Brain (organoid and tissue), 16 donors: ENCODE measurements at places on chromosomes 7 and 10. TPM values are rescaled to one million over a fixed set of nuclear protein-coding genes. Genes with fewer than 3 reads are reported as not detected.
A peak's percentile ranks its signal among the peaks of the same experiment; 100 is the strongest.

- DNase-seq = no peak
Observed at GRCh38 chr7:135993950-135994349, 16.8 kb upstream of the MTPN start.

- no peak for DNase-seq
Observed at GRCh38 chr7:116675812-116676355, 3.9 kb downstream of the MET start.

GRCh38 chr10:110797416-110797815 is 74.3 kb upstream of the PDCD4 start:
- no peak for DNase-seq

GRCh38 chr10:131177431-131178327 is 133.8 kb downstream of the TCERG1L start:
- no peak for DNase-seq

DNA sequence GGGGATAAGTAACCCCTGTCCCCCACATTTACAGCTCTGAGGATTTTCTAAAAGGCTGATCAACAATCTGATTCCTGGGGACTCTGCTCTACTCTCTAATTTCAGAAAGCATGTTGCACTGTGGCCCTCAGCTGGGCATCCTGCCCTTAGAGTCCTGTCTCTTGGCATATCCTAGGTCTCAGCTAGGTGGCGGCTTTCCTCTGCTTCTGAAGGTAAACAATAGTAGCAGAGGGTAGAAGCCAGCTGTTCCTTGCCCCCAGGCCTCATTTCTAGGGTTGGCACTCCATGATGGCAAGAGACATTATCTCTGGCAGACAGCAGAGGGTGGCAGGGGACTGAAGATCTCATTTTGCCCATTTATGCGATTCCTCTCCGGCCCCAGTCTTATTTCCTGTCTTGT is 77.0 kb downstream of the ADCYAP1R1 start:
- DNase-seq = no peak

DNA sequence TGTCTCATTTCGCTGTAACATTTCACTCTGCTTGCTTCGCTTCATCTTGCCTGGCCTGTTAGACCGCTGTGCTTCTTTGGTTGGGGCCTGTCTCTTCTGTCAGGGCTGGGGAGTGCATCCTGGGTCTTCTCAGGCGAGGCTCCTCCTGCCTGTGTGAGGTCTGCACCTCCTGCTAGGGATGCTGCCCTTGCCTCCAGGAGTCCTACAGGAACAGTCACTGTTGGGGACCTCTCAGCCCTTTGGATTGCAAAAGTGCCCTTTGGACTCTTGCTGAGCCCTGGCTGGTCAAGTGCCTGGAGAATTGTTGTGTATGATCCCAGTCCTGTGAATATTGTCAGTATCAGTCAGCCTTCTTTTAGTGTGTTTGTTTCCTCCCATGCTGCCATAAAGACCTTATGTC is 84.1 kb downstream of the MDFIC start:
- peak; percentile 34 for DNase-seq

GRCh38 chr10:88246675-88247074 is 336.4 kb downstream of the RNLS start:
- peak; percentile 25 for DNase-seq

- DNase-seq = no peak
Observed at GRCh38 chr10:86553639-86554038, 32.0 kb upstream of the WAPL start.

- no peak for DNase-seq
Observed at GRCh38 chr7:129698516-129699418, 87.2 kb downstream of the NRF1 start.

DNA sequence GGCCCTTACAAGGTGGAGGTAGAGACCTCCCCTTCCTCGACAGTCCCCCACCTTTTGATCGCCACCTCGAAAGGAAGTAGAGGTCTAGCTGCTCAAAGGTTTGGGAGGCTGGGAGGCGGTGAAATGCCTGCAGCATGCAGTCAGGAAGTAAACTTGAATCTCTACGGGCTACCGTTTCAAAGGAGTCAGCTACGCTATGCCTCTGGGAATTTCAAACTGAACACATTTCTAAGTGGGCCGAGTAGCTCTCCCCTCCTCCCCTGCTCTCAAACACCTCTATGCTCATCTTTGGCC is 68.0 kb downstream of the CXCL12 start:
- no peak for DNase-seq

DNA sequence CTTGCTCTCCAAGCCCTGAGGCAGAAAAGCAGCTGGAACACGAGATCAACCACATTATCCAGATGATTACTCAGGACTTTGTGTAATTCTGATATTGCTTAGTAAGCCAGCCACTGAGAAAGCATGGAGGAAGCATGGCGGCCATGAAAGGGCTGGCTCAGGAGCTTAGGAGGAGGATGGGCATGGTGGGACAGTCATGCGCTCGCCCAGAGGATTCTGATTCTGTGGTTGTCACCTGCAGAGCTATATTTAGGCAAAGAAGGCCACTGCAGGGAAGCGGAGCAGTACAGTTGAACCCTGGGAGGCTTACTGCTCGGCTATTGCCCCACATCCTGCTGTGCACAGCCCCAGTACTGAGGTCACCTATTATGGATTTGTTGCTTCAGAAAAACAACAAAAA is 128.8 kb upstream of the DNAJB12 start:
- DNase-seq = no peak

DNA sequence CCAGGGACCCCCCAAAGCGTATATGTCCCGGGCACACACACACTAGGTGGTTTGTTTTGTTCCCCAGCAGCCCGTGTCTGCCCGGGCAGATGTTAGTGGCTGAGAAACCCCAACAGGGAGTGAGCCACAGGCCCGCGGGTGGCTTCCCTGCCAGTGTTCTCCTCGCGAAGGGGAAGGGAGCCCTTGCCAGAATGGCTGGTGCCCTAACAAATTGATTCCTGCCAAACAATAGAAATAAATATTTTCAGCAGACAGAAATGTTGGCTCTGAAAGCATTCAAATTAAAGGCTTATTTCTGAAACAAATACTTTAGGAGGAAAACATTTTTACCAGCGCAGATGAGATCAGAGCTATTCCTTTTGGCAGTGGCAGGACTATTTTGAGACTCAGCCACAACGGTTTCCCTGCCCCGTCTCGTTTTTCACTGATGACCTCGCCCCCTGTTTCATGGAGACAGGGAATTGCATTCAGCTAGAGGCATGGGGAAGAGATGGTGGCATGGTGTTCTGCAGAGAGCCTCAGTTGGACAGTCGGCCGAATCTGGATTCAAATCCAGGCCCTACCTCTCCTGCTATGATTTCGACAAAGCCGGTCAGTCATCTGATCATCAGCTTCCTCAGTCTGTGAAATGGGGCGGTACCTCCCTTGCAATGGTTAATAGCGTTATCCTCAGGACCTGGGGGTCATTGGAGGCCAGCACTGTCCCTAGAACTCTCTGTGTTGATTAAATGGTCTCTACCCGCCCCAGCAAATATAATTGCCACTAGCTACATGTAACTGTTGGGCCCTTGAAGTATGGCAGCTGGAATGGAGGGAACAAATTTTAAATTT is 84.5 kb downstream of the CUX1 start:
- no peak for DNase-seq

DNA sequence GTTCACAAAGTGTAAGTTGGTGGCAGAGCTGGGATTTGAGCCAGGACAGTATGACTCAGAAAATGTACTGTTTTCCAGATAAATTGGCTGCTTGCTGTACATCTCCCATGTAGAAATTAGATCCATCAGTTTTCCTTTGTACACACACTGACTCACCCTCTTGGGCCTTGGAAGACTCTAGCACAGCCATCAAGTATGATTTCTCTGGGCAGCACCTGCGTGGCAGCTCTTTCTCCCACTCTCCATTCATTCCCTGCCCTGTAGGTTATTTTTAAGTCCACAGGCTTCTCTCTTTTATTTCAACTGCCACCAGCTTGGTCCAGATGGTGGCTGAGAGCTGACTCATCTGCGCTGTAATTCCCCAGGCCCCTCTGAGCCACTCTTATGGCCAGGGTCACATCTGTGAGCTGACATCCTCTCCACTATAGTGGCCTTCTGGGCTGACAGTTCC is 28.3 kb upstream of the SDK1 start:
- DNase-seq = peak; percentile 37

GRCh38 chr10:82574081-82574480 is 699.1 kb downstream of the NRG3 start:
- no peak for DNase-seq

- DNase-seq = no peak
Observed at GRCh38 chr7:43680736-43681135, 48.6 kb downstream of the COA1 start.

- peak; percentile 81 for DNase-seq
Observed at GRCh38 chr7:88480896-88481295, 174.2 kb upstream of the STEAP4 start.

Gene AS3MT
- 16.8 TPM for polyA plus RNA-seq

Gene C10orf53
- polyA plus RNA-seq = not detected

Gene HOXA6
- polyA plus RNA-seq = 14.9 TPM

Gene KIF11
- 11.4 TPM for polyA plus RNA-seq

Gene PRXL2A
- 178 TPM for polyA plus RNA-seq

Gene SLC13A1
- not detected for polyA plus RNA-seq

Gene SPAM1
- polyA plus RNA-seq = not detected

Gene NUTM2E
- not detected for polyA plus RNA-seq

Gene NRG3
- polyA plus RNA-seq = 3.0 TPM

Gene ELN
- 61.1 TPM for polyA plus RNA-seq
